ENCODE measurements at places on chromosomes 6 and 20.
A peak's percentile ranks its signal among the peaks of the same experiment; 100 is the strongest.

DNA sequence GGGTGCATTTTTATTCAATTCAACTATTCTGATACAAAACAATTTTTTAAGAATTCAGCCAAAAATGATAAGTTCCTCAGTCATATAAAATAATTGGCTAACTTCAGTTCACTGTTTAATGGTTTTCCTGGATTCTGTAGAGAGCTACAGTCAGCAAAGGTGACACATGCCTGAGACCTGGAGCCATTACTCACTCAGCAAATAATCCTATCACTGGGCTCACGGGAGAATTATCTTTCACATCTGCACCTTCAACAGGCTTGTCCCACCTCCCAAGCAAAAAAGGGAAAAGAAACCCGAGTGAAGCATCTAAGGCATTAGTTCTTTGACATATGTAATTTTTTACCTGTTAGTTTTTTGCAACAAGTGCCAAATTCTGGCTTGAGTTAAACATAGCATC is 34.9 kb upstream of the FOXA2 start:
- DNase-seq: no peak

GRCh38 chr20:835608-836045 is 2.1 kb downstream of the FAM110A start:
- no peak for DNase-seq

- DNase-seq: peak; percentile 14
These were observed 920.4 kb upstream of the GJE1 start for GRCh38 chr6:141212296-141212695.

- DNase-seq: no peak
These were observed 81.7 kb downstream of the COL9A1 start for GRCh38 chr6:70221025-70221714.

DNA sequence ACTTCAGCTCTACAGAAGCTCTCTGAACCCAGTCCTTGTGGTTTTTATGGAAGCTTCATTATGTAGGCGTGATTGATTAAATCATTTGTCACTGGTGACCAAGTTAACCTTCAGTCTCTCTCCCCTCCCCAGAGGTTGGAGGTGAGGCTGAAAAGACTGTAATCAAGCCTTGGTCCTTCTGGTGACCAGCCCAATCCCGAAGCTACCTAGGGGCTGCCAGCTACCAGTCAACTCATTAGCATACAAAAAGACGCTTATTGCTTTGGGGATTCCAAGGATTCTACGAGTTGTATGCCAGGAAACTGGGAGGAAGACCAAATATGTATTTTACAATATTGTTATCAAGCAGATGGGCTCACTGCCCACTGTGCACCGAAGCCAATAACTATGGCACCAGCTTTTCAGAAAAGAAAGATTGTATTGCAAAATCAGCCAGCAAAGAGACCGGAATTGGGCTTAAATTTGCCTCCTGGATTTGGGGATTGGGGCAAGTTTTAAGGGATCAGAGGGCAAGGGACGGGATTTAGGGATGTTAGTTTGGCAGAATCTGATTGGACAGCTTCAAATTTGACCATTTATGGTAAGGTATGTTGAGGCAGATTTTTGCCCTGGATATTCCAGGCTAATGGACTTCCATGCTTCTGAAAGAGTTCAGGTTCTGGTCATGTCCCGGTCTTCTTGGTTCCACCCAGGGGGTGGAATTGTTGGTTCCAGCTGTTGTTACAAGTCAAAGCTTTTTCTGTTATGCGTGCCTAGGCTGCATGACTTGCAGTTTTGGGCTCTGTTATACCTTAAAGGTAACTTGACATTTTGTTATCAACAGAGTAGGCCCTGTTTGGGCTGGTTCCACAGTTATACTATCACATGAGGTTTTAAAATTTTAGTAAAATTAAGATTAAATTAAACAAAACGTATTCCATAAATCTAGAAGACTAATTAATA is 167.4 kb downstream of the COL9A1 start:
- DNase-seq: no peak

DNA sequence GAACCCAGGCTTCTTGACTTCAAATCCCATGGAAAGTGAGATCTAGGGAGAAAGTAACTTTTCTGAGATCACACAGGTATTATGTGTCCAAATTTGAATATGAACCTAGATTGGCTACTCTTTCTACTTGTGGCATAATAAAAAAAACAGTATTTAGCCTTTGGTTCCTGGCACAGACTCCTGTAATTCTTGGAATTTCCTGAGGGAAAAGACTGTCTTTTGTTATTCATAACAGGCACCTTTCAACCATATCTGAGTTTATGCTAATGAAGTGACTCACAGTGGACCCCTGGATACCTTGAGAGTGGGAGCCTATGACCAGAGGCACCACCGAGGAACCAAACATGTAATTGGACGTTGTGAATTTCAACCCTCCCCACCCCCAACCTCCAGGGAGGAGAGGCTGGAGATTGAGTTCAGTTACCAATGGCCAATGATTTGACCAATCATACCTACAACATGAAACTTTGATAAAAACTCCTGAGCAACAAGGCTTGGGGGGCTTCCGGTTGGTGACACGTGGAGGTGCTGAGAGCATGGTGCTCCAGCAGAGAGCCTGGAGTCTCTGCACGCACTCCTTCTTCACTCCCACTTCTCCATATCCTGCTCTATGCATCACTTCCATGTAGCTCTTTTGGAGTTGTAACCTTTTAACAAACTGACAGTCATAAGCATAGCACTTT is 48.8 kb downstream of the LAMA4 start:
- DNase-seq: peak; percentile 52

DNA sequence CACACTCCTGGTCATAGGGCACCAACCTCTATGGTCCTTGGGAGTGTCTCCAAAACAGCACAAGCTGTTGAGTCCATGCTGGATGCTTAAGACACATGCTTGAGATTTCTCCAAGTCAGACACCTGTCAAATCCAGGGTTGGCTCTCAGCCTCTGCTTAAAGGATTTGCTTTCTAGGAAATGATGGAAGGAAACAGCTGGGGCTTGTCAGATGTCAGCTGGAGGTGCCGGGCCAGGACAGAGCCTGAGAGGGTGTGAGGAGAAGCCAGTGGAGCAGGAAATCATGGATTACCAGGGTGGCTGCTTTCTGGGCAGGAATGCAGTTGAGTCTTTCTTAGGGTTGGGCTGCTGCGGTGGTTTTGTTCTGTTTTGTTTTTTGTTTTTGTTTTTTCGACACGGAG is 83.0 kb upstream of the FAM184A start:
- no peak for DNase-seq

GRCh38 chr6:1613688-1614447 is 4.2 kb downstream of the FOXC1 start:
- peak; percentile 40 for DNase-seq

All from PC-9 (cell line).